ENCODE measurements at places on chromosomes 11 and 22.

GRCh38 chr11:72048766-72049460 is 31.4 kb downstream of the NUMA1 start:
- peak; percentile 35 for DNase-seq

GRCh38 chr11:83047515-83048225 is 24.0 kb downstream of the RAB30 start:
- DNase-seq = no peak

DNA sequence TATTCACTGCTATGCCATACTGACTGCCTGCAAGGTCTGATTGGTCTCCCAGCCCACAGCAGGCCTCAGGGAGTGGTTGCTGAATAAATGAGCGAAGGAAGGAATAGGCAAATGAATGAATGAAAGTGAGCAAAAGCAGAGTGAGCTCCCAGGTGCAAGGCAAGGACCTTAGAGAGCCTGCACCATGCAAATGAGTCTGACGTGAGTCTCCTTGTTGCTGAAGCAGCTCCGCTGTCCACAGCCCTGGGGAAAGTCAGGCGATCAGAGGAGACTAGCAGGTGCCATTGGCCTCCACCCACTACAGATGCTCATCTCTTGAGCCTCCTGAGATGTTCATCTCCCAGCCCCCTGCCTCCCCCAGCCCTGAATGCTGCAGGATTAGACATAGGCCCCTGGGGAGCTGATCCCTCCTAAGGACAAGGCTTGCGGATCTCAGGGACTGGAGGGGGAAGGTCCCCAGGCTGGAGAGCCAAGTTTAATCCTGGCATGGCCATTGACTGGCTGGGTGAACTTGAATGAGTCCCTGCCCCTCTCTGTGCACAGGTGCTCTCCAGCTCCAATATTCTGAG is 22.1 kb downstream of the GDPD5 start:
- DNase-seq = no peak

DNA sequence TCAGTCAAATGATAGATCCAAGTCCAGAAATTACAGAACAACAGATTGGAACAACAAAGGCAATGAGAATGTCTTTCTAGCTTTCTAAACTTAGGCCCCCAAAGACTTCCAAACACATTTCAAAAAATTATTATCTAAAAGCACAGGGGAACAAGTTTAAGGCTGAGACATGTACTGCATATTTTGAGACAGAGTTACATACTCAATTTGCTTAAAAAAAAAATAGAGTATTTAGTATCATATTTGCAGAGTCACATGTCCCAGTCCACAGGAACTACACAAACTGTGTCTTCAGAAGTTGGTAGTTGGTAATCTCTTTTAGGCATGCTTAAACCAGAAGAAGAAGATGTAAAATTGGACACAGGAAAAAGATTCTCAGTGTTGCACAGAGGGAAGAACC is 127.2 kb downstream of the MAML2 start:
- DNase-seq = no peak

GRCh38 chr11:22786475-22786874 is 43.1 kb downstream of the SVIP start:
- DNase-seq = no peak

DNA sequence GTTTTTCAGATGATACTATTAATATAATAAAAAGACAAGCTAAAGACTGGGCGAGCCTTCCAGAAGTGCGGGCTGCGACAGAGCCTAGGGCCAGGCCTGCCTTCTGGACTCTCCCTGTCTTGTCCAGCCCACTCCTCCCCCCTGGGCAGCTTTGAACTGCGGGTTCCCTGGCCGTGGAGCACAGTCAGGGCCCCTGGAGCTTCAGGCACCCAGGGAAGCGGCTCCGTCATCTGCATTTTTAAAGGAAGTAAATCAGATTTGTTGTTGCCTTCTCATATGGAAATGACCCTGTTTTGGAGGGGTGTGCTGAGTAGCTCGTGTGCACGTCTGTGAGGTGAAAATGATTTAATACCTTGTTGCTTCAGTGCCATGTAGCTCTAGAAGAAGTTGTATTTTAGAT is 265.3 kb downstream of the TBC1D22A start:
- DNase-seq = no peak

- no peak for DNase-seq
Observed at GRCh38 chr11:13550761-13551160, 55.0 kb upstream of the PTH start.

- no peak for DNase-seq
Observed at GRCh38 chr11:12786891-12787290, 112.7 kb downstream of the TEAD1 start.

DNA sequence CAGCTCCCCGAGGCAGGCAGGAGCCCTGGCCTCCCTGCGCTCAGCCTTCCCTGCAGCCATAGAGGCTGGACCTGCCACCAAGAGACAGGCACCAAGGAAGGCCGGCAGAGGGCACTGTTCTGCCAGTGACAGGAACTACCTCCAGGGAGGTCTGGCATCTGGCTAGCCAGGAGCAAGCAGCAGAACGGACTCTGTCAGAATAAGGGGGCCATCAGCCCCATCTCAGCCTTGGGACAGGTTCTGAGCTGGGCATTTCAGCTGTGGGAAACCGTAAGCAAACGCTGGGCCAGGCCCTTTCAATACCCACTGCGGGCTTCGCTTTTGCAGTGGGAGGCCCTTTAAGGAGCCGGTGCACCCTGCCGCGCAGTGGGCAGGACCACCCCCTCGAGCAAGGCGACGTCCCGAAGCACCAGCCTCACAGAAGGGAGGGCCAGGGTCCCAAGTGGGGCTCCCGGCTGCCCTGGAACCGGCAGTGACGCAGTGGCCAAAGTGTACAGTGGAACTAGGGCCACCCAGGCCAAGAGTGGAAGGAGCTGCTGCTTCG is 18.2 kb downstream of the IFT27 start:
- peak; percentile 59 for DNase-seq

DNA sequence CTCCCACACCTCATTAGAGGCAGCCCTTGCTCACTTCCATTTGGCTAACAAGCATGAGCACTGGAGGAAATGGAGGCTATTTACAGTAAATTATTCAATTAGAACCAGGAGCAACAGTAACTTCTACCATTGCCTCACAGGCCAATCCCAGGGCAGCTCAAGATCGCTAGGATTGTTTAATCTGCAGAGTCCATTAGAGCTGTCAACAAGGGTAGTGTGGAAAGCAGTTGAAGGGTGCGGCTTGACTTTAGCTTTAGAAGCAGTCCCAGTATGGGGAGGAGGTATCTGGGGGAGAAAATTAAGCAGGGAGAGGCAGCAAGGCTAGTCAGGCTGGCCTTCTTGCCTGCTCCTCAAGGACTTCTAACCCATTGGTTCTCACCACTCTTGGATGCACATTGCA is 38.3 kb upstream of the CYP2R1 start:
- no peak for DNase-seq

DNA sequence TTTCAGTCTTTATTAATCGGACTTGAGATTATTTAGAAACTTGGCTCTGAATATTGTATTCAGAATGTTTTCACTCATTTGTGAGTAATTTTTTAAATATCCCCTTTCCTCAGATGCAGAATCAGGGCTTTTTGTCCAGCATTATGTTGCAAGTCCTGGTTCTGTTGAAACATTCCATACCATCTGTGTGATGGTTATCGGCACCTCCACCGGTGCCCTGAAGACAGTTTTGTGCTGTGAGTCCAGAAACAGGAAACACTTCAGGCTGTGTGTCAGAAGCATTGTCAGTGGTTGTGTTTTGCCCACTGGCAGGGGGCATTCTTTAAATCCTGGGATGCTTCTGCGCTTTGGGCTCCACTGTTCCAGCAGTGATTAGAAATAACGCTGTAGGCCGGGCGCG is 20.4 kb downstream of the CDPF1 start:
- DNase-seq = no peak

DNA sequence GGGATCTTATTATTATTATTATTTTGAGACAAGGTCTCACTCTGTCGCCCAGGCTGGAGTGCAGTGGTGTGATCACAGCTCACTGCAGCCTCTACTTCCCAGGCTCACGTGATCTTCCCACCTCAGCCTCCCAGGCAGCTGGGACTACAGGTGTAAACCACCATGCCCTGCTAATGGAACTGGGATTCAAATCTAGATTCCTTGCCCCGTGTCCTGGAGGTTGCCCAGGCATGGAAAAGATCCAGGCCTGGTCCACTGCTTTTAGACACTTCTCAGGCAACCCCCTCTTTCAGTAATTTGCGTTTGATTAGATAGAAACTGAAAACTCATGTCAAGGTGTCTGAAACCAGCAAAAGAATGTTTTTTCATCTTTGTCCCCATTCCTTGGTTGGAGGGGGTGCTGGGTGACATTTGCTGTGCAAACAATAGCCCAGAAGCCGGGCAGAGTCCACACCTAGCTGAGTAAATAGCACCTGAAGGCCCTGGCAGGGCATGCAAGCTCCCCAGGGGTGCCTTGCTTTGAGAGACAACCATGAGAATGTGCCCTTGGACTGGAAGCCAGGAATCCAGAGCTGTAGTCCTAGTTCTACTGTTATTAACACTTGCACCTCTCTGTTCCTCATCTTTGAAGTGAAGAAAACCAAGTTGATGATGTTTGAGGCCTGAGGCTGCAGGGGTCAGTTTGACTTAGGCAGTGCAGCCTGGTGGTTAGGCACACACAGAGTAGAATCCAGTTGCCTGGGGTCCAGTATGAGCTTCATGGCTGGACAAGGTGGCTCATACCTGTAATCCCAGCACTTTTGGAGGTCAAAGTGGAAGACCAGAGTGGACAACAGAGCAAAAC is 19.1 kb upstream of the XBP1 start:
- no peak for DNase-seq

- DNase-seq = no peak
Observed at GRCh38 chr11:131454989-131455388, 84.6 kb downstream of the NTM start.

DNA sequence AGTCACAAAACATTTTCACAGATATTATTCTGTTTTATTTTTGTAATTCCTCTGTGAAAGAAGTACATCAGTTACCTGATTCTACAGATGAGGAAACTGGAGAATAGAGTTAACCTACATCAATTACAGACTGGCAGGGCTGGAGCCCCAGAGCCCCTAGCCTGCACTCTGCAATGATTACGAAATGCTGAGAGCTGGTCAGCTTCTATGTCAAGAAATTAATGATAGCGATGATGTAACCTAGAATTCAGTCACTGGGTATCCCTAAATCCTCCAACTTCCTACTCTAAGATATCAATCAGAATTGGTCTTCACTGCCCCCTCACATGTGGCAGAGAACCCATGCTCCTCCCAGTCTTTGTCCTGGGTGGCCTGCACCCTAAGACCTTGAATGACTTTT is 273.5 kb upstream of the PLET1 start:
- DNase-seq = no peak

DNA sequence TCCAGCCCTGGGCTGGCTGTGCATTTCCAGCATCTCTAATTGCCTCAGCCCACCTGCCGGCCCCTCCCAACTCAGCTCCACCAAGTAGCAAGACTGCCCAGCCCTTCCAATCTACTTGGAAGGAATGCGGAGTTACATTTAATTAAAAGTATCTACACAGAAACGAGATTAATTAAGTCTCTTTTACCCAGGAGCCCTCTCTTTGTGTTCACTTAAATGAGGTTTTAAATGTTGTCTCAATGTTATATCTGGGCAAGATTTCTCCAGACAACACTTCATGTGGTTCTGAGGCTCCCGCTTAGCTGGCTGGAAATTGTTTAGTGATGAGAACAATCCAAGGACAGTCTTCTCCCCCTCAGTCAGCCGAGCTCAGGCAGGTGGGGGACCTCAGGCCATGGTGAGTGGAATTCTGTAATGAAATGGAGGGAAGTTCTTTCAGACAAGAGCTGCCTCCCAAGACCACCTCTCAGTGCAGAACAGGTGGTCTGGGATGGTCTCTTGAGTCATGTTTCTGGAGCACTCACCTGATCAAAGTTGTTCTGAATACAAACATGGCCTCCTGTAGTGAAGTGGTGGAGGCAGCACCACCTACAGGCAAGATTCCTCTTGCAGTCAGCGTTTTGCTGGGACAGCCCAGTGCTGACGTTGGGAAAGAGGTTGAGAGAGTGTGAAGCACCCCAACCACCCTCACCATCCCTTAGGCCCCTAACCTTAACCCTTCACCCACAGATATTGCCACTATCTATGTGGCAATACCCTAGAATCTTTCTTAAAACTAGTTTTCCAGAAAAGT is 371.6 kb downstream of the CADM1 start:
- DNase-seq = no peak

DNA sequence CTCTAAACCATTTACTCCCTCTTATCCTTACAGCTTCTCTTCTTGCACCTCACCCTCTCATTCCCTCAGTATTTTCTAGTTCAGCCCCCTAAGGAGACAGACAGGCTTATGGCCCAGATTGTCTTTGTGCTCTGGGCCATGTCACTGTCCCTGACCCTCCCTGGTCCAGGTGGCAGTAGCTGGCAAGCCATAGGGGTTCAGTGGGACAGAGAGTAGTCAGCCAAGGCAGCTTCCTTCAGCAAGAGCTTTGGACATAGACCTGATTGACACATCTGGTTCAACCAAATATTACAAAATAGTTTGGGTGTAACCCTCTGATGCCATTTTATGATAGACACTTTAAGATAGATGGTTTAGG is 53.9 kb downstream of the NCAM1 start:
- no peak for DNase-seq

- DNase-seq = no peak
Observed at GRCh38 chr22:21457023-21457787, 10.0 kb upstream of the TMEM191C start.

DNA sequence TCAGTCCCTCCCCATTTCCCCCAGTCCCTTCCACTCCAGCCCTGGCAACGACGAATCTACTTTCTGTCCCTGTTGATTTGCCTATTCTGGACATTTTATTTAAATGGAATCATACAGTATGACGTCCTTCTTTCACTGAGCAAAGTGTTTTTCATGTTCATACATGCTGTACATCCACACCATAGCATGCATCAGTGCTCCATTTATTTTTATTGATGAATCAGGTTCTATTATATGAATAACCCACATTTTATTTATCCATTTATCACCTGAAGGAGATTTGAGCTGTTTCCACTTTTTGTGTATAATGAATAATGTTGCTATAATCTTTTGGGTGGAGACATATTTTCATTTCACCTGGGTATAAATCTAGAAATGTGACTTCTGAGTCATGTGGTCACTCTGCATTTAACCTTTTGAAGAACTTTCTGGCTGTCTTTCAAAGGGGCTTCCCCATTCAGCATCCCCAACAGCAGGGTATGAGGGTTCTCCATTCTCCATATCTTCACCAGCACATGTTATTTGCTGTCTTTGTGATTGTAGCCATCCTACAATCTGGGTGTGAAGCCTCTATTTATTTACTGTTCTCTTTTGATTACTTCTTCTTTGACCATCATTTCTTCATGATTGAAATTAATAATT is 531.7 kb downstream of the ETS1 start:
- no peak for DNase-seq

- DNase-seq = no peak
Observed at GRCh38 chr11:82494988-82495432, 238.7 kb downstream of the FAM181B start.
